Stimulated activated CD4-positive, alpha-beta T cell treated with anti-CD3 and anti-CD28 coated beads, TNF-alpha, amount 100 ng/mL, for 48 hours (primary cell): ENCODE measurements at places on chromosomes 1 and 21.

DNA sequence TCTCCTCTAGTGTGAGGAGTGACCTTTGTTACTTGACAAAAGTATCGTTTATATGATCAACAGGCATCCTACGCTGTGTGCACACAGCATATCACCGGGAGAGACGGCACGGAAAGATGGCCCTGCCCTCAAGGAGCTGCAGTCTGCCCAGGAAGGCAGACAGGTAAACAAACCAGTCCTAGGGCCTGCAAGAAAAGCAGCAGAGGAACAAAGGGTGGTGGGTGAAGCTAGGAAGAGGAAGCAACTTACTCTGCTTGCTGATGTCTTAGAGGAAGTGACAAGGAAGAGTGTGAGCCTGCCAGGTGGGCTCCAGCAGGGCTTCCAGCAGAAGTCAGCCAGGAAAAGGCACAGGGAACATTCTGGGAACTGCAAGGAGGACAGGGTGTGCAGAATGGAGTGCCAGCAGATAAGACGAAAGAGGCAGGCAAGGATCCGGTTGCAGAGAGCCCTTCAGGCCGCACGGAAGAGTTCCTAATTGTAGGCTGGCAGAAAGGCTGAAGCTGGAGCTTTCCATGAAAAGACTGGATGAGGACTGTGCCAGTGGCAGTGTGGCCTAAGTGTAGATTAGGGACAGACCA is 106.7 kb downstream of the SLC45A1 start:
- DNase-seq, result peak; percentile 26

DNA sequence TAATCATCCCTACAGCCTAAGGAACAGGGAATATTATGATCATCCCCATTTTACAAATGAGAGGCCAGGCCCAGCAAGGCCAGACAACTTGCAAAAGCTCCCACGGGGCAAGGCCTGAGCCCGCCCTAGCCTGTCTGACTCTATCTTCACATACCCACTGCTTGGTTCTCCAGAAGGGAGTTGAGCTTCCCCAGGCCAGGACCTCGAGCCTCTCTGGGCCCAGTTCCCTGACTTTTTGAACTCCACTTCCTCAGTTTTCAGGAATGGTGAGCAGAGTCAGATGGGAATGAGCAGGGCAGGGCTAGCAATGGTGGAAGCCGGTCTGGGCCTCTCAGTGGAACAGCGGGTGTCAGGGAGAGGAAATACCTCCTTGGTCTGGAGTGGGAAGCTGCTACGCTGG is 39.3 kb downstream of the CACNA1S start:
- DNase-seq, result no peak

DNA sequence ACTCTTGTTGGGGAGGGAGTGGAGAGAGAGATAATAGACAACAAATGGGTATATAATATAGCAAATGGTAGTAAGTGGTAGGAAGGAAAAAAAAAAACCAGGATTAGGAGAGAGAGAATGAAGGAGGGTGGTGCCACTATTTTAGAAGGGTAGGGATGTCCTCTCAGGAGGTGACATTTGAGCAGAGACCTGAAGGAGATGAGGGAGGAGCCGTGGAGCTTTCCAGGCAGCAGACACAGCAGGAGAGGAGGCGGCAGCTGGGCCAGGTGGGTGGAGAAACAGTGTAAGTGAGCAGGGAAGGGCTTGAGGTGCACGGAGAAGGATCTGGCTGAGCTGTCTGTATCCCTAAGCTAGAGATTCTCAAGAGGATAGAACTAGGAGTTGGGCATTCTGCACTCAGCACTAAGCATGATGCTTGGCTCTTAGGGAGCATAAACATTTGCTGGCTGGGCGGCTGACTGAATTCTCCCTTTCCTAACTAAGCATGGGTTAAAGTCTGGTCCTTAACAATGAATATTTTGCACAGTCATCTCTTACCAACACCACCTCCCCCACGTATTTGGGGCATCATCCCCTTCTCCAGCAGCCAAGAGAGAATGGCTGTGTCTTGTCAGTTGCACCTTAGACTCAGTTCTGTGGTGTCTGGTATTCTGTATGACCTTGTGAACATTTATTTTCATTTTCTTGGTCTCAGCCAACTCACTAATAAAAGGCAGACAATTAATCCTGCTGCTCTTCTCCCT is 27.6 kb upstream of the SARS1 start:
- no peak for DNase-seq

GRCh38 chr1:53557369-53557768 is 98.2 kb downstream of the DMRTB1 start:
- no peak for DNase-seq

GRCh38 chr1:82220754-82221153 is 420.0 kb downstream of the ADGRL2 start:
- no peak for DNase-seq

GRCh38 chr1:193211539-193211938 is 25.1 kb upstream of the B3GALT2 start:
- no peak for DNase-seq

DNA sequence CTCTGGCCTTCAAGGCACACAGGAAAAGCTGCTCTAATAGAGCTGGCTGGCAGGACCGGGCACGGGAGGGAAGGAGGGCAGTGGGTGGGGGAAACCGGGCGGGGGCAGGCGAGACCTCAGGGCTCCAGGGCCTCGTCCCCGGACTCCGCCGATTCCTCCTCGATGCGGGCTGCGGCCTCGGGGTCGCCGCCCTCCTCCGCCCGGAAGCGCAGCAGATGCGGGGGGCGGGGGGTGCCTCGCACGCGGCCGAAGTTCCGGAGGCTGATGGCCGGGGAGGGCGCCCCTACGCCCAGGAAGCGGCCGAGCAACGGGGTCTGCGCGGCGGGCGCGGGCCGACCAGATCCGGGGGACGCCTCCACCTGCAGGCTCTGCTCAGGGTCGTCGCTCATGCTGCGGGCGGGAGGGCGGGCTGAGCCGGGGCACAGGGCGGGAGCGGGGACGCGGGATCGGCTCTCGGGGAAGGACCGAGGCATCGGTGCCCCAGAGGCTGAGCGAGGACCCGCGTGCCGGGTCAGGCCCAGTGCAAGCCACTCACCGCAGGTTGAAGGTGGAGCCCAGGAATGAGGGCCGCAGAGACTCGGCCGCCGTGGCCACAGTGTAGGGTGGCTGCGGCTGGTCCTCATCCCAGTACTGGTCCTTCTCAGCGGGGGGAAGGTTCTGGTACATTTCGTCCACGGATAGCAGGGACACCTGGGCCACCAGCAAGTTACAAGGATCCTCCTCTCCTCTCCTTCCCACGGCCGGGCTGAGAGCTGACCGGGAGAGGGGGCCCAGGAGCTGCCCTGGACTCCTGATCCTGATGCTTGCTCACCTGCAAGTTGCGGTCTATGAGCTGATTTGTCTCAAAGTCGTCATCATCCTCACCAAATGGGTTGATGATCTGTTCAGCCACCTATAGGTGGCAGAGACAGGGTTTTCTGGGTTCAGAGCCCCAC is 3.6 kb downstream of the BEST4 start:
- no peak for DNase-seq

- no peak for DNase-seq
Measured at GRCh38 chr1:44012941-44013609, 18.2 kb downstream of the SLC6A9 start.

DNA sequence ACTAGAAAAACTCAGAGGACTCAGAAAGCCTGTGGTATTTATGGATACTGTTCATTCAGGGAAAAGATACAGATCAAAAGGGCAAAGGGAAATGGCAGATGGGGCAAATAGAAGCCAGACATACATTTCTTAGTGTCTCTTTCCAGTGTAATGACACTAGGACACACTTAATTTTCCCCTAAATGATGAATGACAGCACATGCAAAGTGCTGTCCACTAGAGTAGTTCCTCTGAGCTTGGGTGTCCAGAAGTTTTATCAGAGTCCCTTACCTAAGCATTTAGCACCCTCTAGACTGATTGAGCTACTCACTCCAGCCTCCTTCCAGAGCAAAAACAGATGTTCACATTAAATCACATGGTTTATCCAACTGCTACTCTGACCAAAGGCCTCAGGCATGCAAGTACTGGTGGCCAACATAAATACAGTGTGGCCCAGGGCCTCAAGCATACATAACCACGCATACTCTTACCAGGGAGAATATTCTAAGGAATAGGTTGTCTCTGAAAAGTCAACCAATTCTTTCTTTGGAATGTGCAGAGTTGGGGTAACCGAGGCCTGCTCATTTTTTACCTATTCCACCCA is 166.9 kb downstream of the NCAM2 start:
- no peak for DNase-seq

DNA sequence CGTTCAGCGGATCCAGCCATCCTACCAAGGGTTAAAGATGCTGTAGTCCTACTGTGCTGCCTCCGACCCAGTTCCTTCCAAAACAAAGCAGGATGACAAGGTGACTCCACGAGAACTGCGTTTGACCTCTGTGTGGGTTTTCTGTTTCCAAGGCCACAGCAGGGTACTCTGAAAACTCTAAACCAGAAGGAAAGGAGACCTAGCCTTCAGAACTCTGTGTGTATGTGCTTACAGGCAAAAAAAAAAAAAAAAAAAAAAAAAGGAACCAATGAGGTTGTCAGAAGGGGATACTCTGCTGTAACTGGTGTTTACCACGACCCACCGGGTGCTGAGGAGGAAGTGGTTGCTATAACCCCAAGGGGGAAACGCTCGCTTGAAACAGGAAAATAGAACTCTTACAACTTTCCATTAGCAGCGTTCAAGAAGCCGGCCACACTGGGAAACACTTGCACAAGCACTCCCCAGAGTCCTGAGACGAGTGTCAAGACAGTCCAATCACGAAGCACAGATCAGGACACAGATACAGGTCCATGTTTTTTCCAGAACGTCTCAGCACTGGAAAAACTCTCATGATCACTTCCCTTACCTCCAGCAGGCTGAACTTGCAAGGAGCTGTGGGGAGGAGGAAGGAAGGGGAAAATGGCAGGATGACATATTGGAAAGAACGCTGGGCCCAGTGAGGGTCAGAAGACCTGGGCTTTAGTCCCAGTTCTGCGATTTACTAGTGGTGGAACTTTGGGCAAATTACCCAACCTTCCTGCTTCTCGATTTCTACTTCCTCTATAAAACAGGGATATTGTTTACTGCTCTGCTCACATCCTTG is 64.0 kb downstream of the ITPKB start:
- peak; percentile 55 for DNase-seq

GRCh38 chr1:232676307-232676706 is 46.4 kb upstream of the SIPA1L2 start:
- DNase-seq, result peak; percentile 1

DNA sequence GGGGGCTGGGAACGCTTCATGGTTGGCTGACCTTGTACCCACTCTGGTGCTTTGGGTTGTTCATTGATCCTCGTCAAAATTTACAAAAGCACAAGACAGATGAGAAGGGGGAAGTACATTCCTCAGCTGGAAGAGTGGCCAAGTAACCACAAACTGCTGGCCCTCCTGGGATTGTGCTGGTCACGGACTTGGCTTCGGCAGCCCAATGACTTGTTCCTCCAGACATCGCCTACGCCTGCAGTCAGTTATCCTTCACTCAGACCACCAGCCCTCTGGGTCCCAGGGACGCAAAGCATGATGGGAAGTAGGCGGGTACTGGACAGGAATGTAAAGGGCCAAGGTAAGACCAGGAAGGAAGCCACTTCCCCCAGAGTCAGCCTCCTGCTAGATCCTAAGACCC is 53.1 kb downstream of the LMX1A start:
- DNase-seq, result no peak

DNA sequence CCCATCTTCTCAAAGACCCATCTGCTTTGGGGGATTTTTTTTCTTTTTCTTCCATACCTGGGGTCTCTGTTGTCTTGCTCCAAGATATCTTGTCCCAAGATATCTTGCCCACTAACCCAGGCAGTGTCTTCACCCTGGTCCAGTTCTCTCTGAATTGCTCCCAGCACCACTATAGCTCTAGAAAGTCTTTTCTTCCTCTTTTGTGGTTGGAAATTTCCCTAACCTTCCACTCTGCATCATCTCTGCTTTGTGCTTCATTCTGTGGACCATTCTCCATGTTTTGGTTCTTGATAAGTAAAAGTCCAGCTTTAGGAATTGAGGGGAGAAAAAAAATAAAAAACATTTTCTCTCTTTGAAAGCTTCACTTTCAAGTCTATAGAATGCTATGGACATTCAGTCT is 20.9 kb downstream of the STYXL2 start:
- DNase-seq, result no peak

DNA sequence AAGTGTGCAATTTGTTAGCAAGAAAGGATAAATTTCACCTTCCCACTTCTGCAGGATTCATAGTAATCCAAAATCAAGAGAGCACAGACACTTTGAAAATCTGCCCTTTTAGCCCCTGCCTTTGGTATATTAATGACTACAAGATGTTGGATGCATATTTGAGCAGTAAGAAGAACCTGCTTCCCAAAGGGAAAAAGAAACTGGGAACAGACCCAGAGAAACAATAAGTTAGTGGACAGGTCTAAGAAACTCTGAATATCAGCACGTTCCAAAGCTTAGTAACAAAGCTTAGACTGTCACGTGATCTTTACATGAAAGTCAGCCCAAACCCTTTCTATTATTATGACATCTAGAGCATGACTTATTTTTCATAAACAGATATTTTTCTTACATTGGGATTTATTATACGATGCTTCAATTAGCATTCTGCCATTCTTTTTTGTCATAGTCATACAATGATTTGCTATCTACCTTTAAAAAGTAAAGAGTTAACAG is 390.9 kb upstream of the ADGRL2 start:
- no peak for DNase-seq

GRCh38 chr1:168443356-168443755 is 100.4 kb downstream of the XCL2 start:
- DNase-seq, result no peak
